ENCODE measurements at places on chromosomes 3 and 15.
A peak's percentile ranks its signal among the peaks of the same experiment; 100 is the strongest.

DNA sequence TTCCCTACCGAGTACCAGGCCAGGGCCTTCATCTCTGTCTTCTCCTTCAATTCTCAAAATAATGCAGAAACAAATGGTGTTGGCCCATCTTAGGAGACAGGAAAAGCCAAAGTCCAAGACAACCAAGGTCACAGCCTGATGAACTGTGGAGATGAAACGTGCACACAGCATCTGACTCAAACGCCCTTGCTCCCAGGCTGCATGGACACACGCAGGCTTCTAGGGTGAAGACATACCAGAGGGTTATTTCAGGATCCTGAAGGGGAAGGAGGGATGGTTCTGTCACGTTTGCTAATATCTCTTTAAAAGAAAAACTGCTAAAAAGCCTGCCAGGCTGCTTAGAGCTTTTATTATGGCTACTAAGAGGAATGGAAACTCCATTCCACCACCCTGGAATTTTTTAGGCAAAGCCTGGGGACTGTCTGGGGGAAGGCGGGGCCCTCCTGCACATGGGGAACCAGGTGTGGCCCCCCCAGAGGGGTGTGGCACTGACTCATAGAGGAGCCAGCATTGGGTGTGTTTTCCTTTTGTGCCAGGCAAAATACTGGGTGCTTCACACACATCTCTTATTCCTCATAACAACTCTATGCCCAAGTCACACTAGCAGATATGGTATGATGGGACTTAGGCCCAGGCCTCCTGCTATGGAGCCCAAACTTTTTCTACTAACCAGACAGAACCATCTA lies 62.9 kb downstream of the UMPS start:
- DNase-seq = no peak

DNA sequence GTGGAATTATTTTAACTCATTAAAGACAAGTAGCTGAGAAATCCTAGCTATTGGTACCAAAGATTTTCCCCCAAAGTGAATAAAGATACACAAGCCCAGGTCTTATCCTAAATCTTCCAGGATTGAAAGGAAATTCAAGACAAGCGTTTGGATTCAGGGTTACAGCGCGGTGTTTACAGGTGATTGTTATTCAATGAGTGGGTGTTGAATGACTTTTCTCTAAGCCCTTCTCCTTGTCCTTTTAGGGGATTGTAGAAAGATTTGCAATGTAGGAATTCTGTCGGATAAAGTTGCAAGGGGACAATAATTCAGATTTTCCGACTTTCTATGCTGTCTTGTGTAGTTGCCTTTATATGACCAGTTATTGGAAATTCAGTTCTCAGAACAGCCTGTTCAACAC lies 57.2 kb downstream of the USP13 start:
- DNase-seq = no peak

DNA sequence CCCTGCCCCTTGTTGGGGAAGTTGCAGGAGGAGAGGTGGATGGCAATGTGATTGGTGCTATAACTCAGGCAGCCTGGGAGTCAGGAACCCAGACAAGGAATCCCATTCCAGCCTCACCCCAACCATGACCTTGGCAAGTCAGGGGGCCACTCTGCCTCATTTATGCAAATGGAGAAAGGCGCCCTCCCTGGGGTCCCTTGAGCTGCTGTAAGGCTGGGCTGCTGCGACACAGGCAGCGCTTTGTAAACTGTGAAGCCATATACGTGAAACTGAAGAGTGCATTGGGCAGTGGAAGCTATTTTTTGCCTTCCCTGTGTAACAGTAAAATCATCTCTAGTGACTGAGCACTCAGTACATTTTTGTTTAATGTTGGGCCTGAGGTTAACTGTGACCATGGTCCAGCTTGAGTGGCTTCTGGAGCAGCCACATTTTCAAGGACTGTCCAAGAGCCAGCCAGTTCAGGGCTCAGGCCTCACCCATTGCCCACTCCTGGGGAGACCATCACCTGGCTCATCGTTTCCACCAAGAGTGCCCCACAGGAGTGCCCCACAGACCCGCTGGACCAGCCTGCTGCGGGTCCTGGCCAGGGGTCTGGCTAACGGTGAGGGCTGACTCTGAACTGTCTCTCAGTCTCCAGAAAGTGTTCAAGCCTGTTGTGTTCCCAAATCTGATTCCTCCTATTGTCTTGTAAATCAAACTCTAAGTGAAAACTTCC lies 27.9 kb downstream of the KIF7 start:
- DNase-seq = no peak

- DNase-seq = no peak
Measured at GRCh38 chr3:10688548-10689172, 127.4 kb upstream of the SLC6A11 start.

GRCh38 chr3:44861412-44862225 lies at the start of gene TMEM42:
TSS of gene TMEM42 (plus strand) at chr3:44861912. CDS start at chr3:44861925, 13 bp downstream.
- peak; percentile 67 for DNase-seq

- no peak for DNase-seq
Measured at GRCh38 chr3:59553076-59553475, 503.3 kb upstream of the CFAP20DC start.

DNA sequence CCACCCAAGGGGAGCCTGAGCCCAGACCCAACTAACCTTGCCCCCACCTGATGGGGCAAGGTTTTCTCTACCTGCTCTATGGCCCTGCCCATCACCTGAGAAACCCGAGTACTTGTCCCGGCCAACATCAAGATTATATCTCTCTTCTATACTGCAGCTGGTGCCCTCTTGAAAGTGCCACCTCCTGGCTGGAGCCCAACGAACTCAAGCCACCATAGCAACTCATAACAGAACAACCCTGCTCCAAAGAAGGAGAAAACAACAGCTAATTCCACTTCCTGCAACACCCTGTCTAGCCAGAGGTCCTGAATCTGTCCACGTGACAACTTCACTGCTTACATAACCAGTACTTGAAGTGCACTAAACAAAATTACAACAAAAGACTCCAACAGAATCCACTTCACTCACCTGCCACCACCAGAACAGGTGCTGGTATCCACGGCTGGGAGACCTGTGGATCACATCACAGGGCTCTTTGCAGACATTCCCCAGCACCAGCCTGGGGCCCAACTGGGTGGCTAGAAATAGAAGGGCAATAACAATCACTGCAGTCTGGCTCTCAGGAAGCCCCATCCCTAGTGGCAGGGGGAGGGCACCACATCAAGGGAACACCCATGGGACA lies 49.2 kb downstream of the PIERCE2 start:
- no peak for DNase-seq

GRCh38 chr3:187823746-187824145 lies 78.5 kb upstream of the BCL6 start:
- no peak for DNase-seq

- no peak for DNase-seq
Measured at GRCh38 chr3:55692957-55693558, 206.0 kb upstream of the WNT5A start.

GRCh38 chr15:73812806-73813465 lies 59.8 kb upstream of the INSYN1 start:
- DNase-seq = no peak

GRCh38 chr3:4693620-4694019 lies 200.5 kb downstream of the ITPR1 start:
- DNase-seq = no peak

- no peak for DNase-seq
Measured at GRCh38 chr3:50068134-50068533, 20.6 kb upstream of the RBM5 start.

DNA sequence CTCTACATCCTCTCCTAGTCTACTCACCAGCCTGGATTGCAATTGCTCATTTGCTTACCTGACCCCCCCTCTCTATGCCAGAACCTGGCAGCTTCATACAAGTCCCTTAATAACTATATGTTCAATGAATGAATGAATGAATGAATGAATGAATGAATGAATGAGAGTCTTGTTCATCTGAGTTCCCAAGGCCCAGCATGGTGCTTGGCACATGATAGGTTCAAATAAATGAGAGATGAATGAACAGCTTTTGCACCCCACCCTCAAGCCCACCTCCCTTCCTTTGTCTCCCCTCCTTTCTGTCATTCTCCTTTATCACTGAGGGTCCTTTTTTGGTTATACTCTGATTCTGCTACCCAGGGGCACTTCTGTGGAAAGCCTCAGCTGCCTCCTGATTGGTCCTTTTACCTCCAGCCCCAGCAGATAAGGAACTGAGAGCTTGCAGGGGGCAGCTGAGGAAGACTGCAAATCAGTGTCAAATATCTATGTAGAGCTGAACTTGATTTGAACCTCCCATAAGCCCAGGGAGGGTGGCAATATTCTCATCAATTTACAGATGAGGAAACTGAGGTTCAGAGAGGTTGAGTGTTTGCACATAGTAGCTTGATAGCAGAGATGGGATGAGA lies 54.1 kb upstream of the CHRNB4 start:
- no peak for DNase-seq

- DNase-seq = no peak
Measured at GRCh38 chr3:186024210-186024609, 84.7 kb downstream of the ETV5 start.

GRCh38 chr15:90327311-90327710 lies 24.8 kb upstream of the ZNF774 start:
- DNase-seq = no peak

GRCh38 chr3:64685331-64685799 lies 2.4 kb downstream of the ADAMTS9 start:
- DNase-seq = no peak

- no peak for DNase-seq
Measured at GRCh38 chr3:52845691-52846431, 11.0 kb upstream of the MUSTN1 start.

GRCh38 chr3:172034786-172035685 lies 4.3 kb upstream of the FNDC3B start:
- DNase-seq = no peak

- DNase-seq = no peak
Measured at GRCh38 chr3:171978390-171978789, 61.0 kb upstream of the FNDC3B start.

DNA sequence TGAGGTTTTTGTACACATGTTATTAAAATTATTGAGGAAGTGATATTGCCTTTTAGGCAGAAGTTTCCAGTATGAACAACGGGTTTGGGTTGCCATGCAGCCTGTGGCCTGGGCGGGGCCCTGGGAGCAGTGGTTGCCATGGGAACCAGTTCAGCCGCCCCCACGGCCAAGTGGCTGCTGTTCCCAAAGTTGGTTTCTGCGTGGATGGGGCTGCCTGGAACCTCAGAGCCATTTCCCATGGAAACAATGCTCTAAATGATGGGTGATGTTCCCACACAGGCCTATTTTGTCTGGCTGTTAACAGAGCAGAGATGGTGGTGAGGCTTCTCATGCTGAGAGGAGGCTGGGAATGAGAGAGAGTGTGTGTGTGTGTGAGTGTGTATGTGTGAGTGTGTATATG lies 19.5 kb downstream of the MRAS start:
- no peak for DNase-seq

- DNase-seq = no peak
Measured at GRCh38 chr3:10599444-10599843, 94.1 kb upstream of the ATP2B2 start.

GRCh38 chr3:126682009-126682408 lies 22.0 kb upstream of the CHCHD6 start:
- DNase-seq = no peak

DNA sequence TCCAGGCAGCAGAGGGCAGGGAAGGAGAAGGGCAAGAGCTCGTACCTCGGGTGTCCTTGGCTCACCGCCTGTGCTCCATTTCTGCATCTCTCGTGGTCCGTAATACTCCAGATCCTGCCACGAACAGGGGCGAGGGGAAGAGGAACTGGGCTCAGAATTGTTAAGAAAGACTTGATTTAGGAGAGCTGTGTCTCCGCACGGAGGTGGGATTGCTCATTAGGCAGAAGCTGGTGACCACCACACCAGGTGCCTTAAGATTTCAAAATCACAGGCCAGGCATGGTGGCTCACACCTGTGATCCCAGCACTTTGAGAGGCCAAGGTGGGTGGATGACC lies 37.2 kb upstream of the BDH1 start:
- DNase-seq = no peak

DNA sequence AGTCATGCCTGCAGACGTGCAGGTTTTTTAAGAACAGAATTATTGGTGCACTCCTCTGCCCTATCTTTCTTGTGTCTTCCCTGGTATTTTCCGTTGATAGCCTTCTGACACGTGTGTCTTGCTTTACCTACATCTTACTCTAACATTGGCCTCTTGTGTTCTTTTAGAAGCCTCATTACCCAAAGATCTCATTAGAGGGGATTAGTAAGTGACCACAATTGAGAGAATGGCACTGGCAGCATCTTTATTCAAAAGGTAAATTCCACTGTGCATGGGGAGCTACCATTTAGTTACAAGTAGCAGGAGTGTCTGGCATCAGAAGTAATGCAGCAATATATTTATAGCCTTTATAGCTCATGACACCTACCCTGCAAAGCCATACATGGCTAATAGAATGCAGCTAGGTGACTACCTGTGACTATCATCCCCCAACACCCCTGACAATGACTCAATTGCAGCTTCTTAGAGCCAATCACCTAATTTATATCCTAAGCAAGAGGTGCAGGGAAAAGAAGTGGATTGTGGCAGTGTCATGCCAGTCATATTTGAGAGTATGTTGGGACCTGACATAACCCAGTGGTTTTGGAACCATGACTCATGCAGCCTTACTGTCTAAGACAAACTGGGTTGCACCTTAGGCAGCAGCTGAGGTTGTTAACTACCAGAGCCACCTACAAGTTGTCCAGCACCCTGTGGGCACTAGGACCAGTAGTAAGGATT lies 164.8 kb downstream of the GRM7 start:
- no peak for DNase-seq

DNA sequence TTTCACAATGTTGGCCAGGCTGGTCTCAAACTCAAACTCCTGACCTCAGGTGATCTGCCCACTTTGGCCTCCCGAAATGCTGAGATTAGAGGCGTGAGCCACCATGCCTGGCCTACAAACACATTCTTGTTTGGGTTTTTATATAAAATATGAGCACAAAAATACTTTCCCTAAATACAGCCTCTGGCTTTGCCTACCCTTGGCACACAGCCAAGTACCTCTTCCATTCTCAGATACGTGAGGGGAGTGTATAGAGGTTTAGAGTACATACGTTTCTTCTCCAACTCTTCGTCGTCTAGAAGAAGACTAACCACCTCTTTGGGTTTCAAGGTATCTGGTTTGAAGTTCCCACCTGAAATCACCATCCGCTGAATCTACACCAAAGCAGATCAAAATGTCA lies 33.5 kb downstream of the CHAC1 start:
- DNase-seq = no peak

GRCh38 chr15:30043211-30043655 lies 39.5 kb upstream of the GOLGA8J start:
- no peak for DNase-seq

DNA sequence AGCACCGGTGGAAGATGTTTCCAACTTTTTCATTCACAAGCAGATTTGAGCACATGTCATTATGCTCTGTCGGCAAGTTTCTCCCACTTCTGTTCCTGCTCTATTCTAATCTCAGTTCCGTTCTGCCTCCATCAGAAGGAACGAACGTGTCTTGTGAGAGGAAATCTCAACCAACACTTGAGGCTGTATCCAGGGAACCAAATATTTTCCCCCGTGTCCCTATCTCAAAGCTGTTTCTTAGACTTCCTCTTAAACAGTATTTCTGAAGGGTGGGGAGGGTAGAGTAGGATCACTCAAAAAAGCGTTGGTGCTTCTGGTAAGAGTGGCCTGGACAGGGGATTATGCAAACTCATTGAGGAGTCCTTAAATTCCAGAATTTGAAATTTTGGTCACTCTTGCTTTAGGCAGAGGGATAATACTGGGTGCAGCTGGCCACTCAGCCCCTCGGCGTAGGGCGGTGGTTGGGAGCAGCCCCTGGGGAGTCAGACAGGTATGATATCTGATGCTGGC lies 54.9 kb downstream of the FRMD4B start:
- DNase-seq = no peak
